Astrocyte of the hippocampus (primary cell): ENCODE measurements at places on chromosomes 7 and 10.
A peak's percentile ranks its signal among the peaks of the same experiment; 100 is the strongest.

- peak; percentile 63 for DNase-seq
Observed at GRCh38 chr10:21860718-21861117, 142.8 kb downstream of the DNAJC1 start.

DNA sequence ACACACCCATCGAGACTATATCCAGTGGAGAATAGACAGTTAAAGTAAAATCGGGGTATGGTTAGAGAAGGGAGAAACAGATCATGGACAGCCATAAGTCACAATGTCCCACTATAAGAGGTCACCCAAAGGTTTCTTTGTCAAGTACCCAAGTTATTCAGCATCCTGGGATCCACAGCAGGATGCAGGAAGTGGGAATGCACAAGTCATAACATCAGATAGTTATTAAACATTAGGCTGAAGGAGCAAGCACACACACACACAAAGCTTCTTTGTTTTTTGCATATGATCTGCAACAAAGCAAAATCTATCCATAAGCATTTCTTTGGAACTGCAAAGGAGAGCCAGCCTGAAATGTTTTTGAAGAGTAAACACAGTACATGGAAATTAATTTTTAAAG is 111.6 kb downstream of the NOC3L start:
- no peak for DNase-seq

DNA sequence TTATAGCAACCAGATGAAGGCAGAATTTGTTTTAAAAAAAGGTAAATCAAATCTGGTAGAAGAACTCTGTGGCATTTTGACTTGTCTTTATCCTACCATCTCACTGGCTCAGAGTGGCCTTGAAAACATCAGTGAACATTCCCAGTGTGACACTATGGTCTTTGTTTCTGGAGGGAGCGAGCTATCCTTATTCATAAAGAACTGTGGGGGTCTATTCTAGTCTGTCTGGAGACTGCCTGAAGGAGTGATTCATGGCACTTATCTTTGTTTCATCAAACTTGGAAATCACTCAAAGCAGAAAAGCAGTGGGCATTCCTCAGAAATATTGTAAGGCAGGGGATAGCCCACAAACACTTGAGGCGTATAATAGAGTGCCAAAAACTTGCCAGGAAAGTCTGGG is 719.1 kb downstream of the PCDH15 start:
- DNase-seq: peak; percentile 58

DNA sequence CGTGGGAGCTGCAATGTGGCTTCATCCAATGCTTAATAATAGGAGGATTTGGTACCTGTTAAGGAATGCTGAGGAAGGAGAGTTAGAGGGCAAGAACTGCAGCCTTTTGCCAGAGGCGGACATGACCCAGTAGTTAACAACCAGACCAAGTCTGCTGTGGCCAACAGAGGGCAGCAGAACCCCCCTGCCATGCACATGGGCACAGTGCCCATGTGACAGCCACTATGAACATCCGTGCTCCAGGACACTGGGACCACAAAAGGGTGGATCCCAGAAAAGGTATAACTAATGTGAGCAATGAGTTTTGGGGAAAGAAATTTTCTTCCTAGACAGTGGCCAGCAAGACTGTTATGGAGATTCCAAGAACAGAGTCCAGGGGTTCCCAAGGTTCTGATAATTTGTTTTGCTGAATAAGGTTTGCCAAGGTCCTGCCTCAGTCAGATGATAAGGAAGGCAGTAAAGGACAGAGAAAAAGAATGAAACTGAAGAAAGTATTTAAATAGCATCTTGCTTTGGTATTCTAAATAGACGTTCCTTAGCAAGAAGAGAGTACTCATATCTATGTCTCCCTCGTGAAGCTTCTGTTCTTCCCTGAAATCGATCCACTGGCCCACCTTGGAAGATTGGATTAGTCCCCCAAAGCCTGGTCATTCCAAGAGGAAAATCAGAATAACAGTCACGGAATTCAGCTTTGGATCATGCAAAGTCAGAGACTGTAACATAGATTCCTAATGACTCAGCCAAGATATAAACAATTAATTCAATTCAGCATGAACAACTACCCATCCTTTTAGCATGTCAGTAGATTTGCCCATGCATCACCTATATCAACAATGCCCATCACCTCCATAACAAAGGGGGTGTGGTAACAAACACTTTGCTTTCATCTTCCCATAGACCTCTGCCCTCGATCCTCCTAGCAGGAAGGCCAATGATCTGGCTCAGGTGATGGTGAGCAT is 56.0 kb downstream of the LGI1 start:
- peak; percentile 61 for DNase-seq

DNA sequence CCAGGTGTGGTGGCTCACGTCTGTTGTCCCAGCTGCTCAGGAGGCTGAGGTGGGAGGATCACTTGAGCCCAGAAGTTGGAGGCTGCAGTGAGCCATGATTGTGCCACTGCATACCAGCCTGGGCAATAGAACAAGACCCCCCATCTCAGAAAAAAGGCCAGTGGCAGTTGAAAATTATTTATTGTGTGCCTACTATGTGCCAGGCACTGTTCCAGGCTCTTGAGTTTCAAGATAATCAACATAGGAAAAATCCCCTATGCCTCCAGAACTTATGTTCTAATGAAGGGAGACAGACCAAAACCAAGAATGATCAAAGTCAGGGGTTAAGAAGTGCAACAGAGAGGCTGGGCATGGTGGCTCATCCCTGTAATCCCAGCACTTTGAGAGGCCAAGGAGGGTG is 42.4 kb upstream of the LMTK2 start:
- DNase-seq: no peak

- DNase-seq: no peak
Observed at GRCh38 chr10:73877533-73878160, 3.3 kb upstream of the CAMK2G start.

GRCh38 chr7:130959743-130960207 is 225.8 kb upstream of the KLF14 start:
- peak; percentile 91 for DNase-seq

DNA sequence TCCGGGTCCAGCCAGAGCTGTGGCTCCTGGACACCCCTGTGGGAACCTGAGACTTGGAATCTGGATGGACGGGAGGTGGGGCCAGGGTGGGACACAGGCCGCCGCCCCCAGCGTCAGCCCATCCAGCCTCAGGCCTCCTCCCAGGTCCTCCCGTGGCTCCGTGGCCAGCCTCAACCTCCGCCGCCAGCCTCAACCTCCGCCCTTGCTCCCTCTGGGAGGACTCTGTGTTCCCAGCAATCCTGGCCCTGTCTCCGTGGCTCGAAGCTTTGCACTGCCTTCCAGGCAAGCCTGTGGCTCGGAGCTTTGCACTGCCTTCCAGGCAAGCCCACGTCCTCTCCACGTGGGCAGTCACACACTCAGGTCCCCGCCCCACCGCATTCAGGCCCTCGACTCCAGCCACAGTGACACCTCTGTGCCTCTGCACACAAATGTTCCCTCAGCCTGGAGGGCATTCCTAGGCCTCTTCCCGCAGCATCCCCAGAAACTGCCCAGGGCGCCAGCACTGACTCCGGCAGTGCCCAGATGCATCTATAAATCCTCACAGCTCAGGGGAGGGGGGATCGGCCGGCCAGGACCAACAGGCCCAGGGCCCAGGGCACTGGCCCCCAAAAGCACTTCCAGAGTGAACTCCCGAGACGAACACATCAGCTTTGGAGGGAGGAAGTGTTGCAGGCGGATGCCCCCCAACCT is 44.7 kb upstream of the PDGFA start:
- no peak for DNase-seq

- no peak for DNase-seq
Observed at GRCh38 chr7:44290252-44290620, 35.2 kb downstream of the CAMK2B start.

DNA sequence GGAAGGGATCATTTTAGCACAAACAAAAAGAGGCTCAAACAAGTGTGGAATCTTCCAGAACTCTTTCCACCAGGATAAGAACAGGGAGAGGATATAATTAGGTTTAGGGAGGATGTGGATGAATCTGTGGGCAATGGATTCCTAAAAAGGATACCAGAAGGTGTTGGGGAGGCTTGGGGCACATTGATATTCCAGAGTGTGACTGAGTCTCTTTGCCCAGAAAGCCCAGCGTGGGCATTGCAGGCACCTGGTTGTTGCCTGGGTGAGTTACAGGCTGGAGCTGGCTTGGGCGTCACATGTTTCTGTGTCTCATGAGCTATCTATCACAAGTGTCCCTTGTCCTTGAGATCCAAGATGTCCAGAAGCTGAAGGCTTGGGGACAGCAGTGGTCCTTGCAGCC is 3.3 kb downstream of the COL26A1 start:
- DNase-seq: no peak

GRCh38 chr7:1423264-1423811 is 35.9 kb downstream of the MICALL2 start:
- DNase-seq: no peak

DNA sequence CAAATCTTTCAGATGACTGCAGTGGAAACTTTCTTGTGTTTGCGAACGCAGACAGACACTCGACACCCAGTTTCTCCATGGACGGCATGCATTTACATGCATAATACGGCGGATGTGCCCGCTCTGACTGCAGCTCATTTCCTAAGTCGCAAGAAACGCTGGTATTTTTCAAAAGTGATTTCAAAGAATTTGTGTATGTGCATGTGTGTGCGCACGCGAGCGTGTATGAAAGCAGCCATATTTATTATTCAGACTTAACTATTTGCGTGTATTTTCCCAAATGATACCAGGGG is 436.5 kb upstream of the MGMT start:
- no peak for DNase-seq

GRCh38 chr7:94700926-94701554 is 45.1 kb upstream of the SGCE start:
- no peak for DNase-seq

GRCh38 chr10:28914701-28915100 is 237.4 kb downstream of the BAMBI start:
- no peak for DNase-seq

- peak; percentile 89 for DNase-seq
Observed at GRCh38 chr7:14457568-14458453, 444.7 kb downstream of the DGKB start.

- DNase-seq: no peak
Observed at GRCh38 chr10:69421611-69422308, 5.0 kb upstream of the TACR2 start.

DNA sequence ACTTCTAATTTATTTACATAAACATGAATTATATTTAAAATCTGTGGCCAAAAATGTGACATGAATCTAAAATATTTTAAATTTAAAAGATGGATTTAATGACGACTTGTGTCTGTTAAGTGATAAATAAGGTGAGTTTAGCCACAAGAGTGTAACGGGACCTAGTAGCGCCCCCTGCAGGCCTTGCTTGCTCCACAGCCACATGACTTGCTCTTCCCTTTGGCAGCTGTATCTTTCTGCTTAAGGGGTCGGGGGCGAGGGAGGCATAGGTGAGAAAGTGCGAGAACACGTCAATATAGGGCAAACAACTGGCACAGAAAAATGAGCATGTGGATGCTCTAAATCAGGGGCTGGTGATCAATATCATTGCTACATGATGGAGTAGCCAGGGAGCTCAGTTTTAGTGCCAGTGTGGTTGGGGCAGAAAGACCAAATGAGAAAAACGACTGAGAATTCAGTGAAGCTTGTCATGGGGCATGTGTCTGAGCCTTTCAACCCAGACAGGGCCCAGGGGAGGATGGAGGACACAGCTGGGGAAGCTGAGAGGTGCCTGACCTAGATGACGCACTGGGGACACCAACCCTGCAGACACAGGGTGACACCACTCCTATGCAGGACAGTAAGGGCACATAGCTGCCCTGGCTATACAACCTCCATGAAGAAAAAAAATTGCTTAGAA is 49.8 kb downstream of the PAXIP1 start:
- peak; percentile 29 for DNase-seq

- no peak for DNase-seq
Observed at GRCh38 chr10:116836902-116837523, 12.3 kb upstream of the ENO4 start.

- DNase-seq: no peak
Observed at GRCh38 chr10:43166207-43166879, 28.1 kb downstream of the CSGALNACT2 start.

- DNase-seq: no peak
Observed at GRCh38 chr7:86930554-86931307, 128.7 kb downstream of the ELAPOR2 start.

GRCh38 chr7:19352305-19352695 is 207.1 kb upstream of the FERD3L start:
- peak; percentile 23 for DNase-seq

- no peak for DNase-seq
Observed at GRCh38 chr10:126868371-126868770, 36.9 kb upstream of the DOCK1 start.

GRCh38 chr10:98150544-98150943 is 16.1 kb downstream of the R3HCC1L start:
- DNase-seq: peak; percentile 79

- DNase-seq: peak; percentile 76
Observed at GRCh38 chr10:98956576-98957260, 278.9 kb downstream of the HPSE2 start.

DNA sequence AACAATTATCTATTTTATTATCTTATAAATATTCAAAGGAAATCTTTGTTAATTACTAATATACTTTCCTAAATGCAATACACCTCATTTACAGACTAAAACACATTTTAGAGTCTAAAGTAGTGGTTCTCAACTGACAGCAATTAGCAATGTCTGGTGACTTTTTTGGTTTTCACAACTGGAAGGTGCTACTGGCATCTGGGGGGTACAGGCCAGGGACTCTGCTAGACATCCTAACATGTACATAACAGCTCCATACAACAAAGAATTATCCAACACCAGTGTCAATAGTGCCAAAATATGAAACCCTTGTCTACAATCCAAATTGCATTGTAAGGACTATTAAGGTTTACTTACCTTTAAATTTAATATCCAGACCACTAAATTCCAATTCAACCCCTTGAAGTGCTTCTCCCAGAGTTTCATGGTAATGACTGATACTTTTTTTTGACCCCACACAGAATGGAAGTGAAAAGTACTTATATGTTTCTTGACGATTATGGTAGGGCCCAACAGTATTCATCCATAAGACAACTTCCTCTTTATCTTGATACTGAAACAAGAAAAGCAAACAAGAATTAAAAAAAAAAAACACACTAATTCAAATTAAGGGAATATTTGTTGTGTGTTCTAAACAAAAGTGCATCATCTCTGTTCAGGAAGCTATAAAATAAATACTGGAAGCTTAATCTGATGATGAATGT is 10.4 kb downstream of the TM9SF3 start:
- DNase-seq: no peak

- no peak for DNase-seq
Observed at GRCh38 chr7:152142976-152143595, 117.6 kb downstream of the GALNT11 start.

DNA sequence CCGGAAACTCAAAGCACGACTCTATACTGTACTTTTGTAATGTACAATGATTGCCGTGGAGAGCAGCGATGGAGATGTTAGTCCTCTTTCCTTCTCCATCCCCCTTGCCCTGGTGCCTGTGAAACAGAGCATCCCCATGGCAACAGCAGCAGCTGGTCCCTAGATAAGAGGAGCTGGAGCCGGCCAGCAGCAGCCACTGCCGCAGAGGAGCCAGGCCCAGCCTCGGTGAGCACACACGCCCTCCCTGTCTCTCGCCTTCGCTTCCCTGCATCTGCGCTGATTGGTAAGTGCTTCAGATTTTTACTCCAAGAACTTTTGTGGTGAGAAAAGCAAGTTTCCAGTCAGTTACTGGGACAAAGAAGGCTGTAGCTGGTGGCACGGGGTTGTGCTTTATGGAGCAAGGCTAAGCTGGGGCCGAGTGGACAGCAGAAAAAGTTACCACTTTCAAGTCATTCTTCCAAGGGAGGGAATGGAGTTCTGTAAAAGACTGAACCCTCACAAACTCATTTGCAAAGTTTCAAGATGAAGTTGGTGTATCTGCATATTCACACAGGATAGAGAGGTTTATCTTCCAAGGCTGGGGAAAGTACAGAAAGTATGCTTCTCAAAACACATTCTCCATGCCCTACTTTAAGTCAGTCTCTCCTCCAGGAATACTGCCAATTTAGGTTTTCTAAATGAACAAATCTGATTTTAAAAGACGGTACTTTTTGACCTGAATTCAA is at the start of gene PPP1R17:
Gene PPP1R17 (plus strand): TSS at position 192 of the 725 bp plus-strand sequence. CDS start 5,227 bp downstream, outside the sequence.
- peak; percentile 34 for DNase-seq
